ENCODE measurements at places on chromosomes 13 and 19.

DNA sequence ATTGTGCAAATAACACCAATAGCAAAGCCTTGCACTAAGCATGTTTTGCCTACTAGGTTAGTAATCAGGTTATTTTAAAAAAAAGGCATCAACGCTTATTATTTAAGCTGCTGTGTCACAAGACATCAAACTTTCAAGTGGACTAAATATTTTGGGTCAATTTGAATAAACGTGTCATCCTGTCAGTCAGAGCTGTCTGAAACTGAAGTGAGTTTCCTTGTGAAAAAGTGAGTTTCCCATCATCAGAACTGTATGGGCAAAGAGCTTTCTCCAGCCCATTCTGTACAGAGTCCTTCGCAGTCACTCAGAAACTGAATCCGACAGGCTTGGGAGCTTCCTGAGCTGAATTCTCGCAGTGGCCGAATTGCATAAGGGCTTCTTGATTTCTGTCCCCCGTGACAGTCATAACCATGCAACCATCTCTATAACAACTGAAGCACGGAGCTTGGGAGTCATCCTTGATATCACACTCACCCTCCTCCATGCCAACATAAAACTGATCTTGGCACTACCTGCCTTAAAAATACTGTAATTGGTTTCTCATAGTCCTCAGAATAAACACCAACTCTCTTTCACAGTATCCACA, 139.8 kb downstream of the MIPEP start:
- DNase-seq = no peak

GRCh38 chr13:74153316-74153715, 19.1 kb upstream of the KLF12 start:
- no peak for DNase-seq

DNA sequence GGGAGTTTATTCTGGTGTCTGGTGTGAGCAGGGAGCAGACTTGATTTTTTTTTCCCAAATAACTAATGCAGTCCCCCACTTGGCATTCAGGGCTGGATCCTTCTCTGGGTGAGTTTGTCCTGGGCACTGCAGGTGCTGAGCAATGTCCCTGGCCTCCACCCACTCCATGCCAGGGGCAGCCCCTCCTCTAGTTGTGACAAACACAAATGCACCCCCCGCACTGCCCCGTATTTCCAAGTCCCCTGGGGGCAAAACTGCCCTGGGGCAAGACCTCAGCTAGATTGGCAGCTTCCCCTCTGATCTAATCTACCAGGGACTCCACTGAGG, 6.4 kb downstream of the MOB3A start:
- DNase-seq = no peak

DNA sequence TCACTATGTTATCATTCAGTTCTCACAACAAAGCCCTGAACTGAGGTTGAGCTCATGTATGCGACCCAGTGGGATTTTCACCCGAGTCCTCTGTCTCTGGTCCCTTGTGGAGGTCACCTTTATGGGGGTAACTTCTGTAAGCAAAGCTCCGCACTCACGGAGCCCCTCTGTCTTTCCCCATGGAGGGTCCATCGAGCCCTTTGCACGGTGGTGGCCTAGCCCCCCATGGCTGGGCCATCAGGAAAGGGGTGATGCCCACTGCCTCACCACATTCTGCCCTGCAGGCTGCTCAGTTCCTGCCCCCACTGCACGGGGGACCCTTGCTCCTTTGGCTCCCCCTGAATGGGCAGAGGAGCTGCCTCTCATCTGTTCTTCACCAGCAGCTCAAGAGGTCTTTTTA, 39.6 kb downstream of the CHST8 start:
- DNase-seq = no peak

- DNase-seq = no peak
These were observed 180.4 kb downstream of the DNAJC15 start for GRCh38 chr13:43203781-43204180.

GRCh38 chr13:47233734-47234133, 336.9 kb upstream of the HTR2A start:
- DNase-seq = no peak

GRCh38 chr19:28020619-28021258, 1192.2 kb downstream of the UQCRFS1 start:
- DNase-seq = no peak

GRCh38 chr13:109160357-109160756, 530.9 kb downstream of the MYO16 start:
- DNase-seq = no peak

DNA sequence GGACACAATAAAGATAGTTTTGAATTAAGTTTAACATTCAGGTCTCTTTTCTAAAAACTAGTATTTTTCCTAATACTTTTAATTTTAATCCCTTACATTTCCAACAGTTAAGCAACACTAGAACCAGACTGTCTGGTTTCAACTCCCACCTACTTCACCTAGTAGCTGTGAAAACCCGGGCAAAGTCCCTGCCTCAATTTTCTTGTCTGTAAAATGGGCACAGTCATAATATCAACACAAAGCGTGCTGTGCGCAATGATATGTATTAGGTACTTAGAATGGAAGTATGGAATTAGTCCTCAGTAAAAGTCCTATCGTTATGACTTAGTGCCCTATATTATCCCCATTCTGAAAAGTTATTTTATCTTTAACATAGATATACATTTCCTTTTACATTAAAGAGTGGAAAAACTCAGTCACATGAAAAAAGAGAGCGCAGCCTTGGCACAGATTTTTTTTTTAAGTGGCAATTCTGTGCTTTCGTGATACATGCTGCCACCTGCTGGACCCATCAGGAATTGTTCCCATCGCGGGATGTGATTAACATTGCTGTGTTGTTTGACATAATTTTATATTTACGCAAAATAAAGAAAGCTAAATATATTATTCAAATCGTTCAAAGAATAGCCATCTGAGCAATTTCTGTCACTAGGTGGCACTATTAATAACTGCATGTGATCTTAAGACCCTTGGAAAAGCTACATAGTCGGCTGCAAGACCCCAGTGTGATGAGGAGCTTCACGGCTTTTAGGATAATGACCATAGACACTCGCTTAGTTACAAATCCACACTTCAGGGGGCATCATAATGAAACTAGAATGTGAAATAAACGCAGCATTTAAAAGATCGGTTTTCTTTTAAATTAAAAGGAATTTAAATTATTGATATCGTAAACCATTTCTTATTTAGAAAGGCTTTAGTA, 59.9 kb downstream of the LIG4 start:
- peak; percentile 46 for DNase-seq

All from stimulated activated CD4-positive, alpha-beta T cell treated with anti-CD3 and anti-CD28 coated beads, Interleukin-1b, Interleukin-23, amount 100 ng/mL, for 4 hours (primary cell).